ENCODE measurements at places on chromosomes 1 and 21. TPM values are rescaled to one million over a fixed set of nuclear protein-coding genes. Genes with fewer than 3 reads are reported as not detected.

DNA sequence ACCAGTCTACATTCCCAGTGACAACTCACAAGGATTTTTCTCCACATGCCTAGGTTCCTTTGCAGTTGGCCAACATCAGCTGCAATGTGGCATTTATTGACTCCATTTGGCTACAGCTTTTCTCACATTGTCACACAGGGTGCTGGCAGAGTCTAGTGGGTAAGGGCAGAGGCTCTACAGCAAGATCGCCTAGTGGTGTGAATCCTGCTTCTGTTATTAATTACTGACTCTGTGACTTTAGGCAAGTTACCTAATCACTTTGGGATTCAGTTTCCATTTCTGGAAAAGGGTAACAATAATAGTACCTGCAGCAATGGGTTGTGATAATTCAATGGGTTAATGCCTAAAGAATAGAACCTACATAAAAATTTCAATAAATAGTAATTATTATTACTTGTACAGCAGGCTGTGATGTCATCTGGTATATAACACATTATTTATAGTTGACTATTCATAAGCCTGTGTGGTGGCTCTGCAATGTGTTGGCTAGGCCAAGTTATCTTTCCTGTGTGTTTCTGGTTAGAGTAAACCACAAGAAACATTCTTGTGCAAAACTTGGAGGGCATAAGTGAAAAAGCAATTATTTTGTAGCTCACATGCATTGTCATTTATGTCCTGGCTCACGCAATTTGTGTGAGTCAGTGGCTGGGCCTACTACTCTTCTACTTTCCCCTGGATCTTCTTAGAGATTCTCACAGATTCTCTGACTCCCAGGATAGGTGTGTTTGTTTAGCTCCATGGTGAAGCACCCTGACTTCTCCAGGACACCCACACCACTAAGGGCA lies 59.5 kb downstream of the PTGS2 start:
- H3K27ac ChIP-seq, result no peak overlapping the region
- DNase-seq, result no peak
- no peaks in the 10 kb centered on the region for H3K4me1 ChIP-seq
- no peaks in the 10 kb centered on the region for H3K36me3 ChIP-seq
- no peaks in the 10 kb centered on the region for H3K27me3 ChIP-seq

ARHGEF16 gene
- 31.0 TPM for polyA plus RNA-seq

DENND2C gene
- 0.61 TPM for polyA plus RNA-seq

- no peak for DNase-seq
- no peak overlapping the region for H3K27ac ChIP-seq
- no peak overlapping the region for H3K4me3 ChIP-seq
- peaks cover 47% of the 10 kb centered on the region for H3K36me3 ChIP-seq
- no peaks in the 10 kb centered on the region for H3K27me3 ChIP-seq
Measured at GRCh38 chr21:36223451-36223850, 66.8 kb downstream of the DOP1B start.

DNA sequence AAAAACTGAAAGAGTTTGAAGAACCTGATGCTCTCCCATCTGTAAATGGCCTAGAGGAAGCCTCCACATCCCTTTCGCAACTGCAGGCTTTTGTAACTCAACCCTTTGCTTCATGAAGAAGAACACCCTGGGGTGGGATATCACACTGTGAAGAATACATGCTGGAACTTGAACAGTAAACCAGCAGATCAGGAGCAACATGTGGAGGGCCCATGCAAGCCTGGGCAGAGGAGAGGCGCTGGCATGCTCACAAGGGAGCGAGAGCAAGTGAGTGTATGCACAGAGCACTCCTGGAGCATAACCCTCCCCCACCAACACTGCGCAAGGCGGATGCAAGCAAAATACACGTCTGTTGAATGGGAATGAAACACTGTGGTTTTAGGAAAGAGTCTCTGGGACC lies 24.6 kb upstream of the SPAG17 start:
- H3K27me3 ChIP-seq, result no peaks in the 10 kb centered on the region
- no peaks in the 10 kb centered on the region for H3K36me3 ChIP-seq
- H3K4me3 ChIP-seq, result no peak overlapping the region
- H3K27ac ChIP-seq, result no peak overlapping the region
- no peaks in the 10 kb centered on the region for H3K4me1 ChIP-seq
- DNase-seq, result no peak

DNA sequence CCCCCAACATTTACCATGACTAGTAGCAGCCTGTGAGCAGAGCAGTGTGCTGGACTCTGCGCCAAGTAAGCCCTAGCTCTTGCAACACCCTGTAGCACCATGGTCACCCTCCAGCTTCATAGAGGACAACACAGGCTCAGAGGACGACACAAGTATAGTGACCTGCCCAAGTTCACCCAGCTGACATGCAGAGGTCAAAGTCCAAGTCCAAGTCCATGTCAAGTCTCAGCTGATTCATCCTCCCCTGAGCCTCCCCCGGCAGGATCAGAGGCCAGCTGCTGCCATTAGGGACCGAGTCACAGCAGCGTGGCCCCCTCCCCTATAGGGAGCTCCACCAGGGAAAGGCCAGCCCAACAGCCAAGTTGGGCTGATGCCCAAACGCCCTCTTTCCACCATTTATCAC lies 15.9 kb downstream of the SDC3 start:
- H3K36me3 ChIP-seq, result no peaks in the 10 kb centered on the region
- H3K4me1 ChIP-seq, result no peaks in the 10 kb centered on the region
- H3K27ac ChIP-seq, result no peak overlapping the region
- no peak overlapping the region for H3K4me3 ChIP-seq
- no peaks in the 10 kb centered on the region for H3K27me3 ChIP-seq
- DNase-seq, result peak; percentile 41

GRCh38 chr1:203459671-203460201 lies 15.9 kb upstream of the PRELP start:
- H3K27ac ChIP-seq, result no peak overlapping the region
- H3K36me3 ChIP-seq, result no peaks in the 10 kb centered on the region
- H3K4me1 ChIP-seq, result no peaks in the 10 kb centered on the region
- H3K27me3 ChIP-seq, result no peaks in the 10 kb centered on the region
- DNase-seq, result no peak

KIAA1614 gene
- not detected for polyA plus RNA-seq

SH2D1B gene
- polyA plus RNA-seq, result 1.5 TPM

- H3K4me3 ChIP-seq, result no peak overlapping the region
- H3K27ac ChIP-seq, result no peak overlapping the region
- no peaks in the 10 kb centered on the region for H3K27me3 ChIP-seq
- H3K36me3 ChIP-seq, result no peaks in the 10 kb centered on the region
- DNase-seq, result no peak
Measured at GRCh38 chr1:47521034-47521881, 83.4 kb downstream of the FOXD2 start.

DNA sequence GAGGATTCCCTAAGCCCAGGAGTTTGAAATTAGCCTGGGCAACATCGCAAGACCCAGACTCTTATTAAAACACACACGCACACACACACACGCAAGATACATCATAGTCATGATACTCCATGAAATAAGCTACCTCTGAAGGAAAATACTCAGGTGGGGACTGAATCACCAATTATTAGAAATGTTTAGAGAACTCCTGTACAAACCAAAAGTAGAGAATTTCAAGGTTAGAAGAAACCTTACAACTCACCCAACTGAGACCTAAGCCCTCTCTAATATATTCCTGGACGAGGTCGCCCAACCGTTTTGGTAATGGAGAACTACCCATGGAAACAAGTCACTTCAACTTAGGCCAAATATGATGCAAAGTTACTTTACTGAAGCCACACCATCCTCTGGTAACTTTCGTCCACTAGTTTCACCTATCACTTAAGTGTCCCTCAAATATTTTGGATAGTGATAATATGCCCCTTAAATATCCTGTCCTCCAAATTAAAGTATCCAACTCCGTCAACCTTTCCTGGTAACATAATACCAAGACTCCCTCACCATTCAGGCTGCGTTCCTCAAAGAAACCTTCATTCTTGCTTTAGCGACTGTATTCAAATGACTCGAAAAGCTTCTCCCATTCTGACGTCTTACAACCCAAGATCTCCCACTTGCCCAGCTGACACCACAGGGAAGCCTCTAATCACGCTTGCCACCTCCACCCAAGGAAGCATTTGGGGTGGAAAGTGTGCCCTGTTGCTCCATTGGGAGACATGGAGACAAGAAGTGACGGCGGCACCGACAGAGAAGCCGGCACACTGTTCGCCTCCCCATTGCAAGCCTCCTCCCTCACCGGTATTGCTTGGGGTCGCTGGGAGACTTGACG lies 856 bp downstream of the NRDC start:
- H3K4me3 ChIP-seq, result peak overlapping the region; percentile 74
- peaks cover 26% of the 10 kb centered on the region for H3K4me1 ChIP-seq
- H3K27me3 ChIP-seq, result no peaks in the 10 kb centered on the region

DNA sequence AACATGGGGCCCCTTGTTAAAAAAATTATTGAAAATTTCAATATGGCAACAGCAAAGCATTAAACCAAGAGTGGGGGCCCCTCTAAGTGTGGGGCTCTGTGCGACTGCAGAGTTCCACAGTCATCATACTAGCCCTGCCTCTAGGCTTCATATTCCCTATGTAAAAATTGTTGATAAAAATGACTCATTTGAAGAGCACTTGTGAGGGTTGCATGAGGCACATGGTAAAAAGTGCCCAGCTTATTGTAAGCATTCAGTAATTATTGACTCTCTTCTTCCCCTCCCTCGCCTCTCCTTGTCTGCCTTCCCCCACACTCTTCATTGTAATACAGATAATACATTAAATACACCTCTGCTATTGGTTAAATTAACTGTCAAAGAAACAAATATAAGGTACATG lies 86.7 kb upstream of the PTBP2 start:
- no peaks in the 10 kb centered on the region for H3K36me3 ChIP-seq
- H3K4me3 ChIP-seq, result no peak overlapping the region
- DNase-seq, result no peak
- no peak overlapping the region for H3K27ac ChIP-seq

- peaks cover 4% of the 10 kb centered on the region for H3K27me3 ChIP-seq
- no peaks in the 10 kb centered on the region for H3K36me3 ChIP-seq
- peaks cover 4% of the 10 kb centered on the region for H3K4me1 ChIP-seq
- DNase-seq, result peak; percentile 39
- peak within 1 kb of the TSS; percentile 40 for H3K4me3 ChIP-seq
Measured at GRCh38 chr1:86156566-86157455, at the start of gene COL24A1. COL24A1 (minus strand) TSS chr1:86156772; CDS start chr1:86156396, 376 bp downstream.

GRCh38 chr21:16534408-16535101 lies 804.8 kb downstream of the USP25 start:
- no peaks in the 10 kb centered on the region for H3K4me1 ChIP-seq
- H3K27ac ChIP-seq, result no peak overlapping the region
- no peaks in the 10 kb centered on the region for H3K36me3 ChIP-seq
- DNase-seq, result no peak
- H3K4me3 ChIP-seq, result no peak overlapping the region
- H3K27me3 ChIP-seq, result no peaks in the 10 kb centered on the region

TLR5 gene
- 1.8 TPM for polyA plus RNA-seq

DNA sequence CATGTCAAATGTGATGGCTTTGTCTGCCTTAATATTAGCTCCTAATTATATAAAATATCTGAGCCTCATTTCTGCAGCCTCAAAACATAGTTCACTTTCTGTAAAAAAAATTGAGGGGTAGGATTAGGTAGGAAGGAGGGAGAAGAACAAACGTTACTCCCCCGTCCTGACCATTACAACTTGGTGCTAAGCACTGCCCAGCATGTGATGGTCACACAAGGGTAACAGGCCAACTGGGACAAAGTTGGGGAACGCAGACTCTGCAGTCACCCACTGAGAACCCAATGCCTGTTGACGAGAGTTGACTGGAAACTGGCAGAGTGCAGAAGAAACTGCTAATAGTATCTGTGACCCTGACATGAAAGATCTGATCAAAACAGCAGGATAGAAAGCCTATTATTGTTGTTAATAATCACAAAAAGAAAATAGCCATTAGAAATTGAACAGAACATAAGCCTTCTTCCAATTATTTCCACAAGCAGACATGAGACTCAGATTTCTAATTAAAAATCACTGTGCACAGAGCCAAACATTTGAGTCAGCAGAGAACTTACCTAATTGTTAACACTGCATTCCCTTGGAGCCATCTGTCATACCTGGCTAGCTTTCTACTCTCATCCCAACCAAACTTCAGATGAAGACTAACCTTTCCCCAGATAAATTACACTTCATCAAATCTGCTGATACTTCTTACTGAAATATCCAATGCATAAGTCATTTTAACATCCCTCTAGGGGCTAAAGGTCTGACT lies 5.5 kb downstream of the SORT1 start:
- no peaks in the 10 kb centered on the region for H3K36me3 ChIP-seq
- H3K4me3 ChIP-seq, result no peak overlapping the region
- no peak for DNase-seq
- H3K27ac ChIP-seq, result peak overlapping the region; percentile 80
- no peaks in the 10 kb centered on the region for H3K27me3 ChIP-seq
- H3K4me1 ChIP-seq, result peaks cover 33% of the 10 kb centered on the region

DNA sequence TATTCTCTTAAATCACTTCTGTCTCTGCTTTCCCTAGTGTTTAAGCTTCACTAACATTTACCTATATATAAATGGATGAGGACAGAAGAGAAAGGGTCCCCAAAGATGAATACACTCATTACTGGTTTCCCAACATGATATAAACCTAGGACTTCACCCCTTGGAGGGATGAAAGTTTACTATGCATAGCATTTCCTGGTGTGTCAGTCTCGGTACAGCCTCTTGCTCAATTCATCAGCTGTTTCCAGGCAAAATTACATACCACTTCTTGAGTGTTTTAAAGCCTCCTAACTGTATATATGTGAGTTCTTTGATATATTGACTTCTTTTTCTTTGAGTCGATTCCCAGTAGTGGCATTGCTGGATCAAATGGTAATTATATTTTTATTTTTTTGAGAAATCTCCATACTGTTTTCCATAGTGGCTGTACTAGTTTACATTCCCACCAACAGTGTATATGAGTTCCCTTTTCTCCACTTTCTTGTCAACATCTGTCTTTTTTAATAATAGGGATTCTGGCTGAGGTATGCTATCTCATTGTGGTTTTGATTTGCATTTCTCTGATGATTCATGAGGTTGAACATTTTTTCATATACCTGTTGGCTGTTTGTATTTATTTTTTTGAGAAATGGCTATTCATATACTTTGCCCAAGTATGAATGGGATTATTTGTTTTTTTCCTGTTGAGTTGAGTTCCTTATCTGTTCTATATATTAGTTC lies 259.3 kb upstream of the CACYBP start:
- no peaks in the 10 kb centered on the region for H3K36me3 ChIP-seq
- H3K27ac ChIP-seq, result peak overlapping the region; percentile 53
- H3K4me1 ChIP-seq, result no peaks in the 10 kb centered on the region
- no peak overlapping the region for H3K4me3 ChIP-seq
- peak; percentile 62 for DNase-seq

- no peak overlapping the region for H3K27ac ChIP-seq
- no peaks in the 10 kb centered on the region for H3K4me1 ChIP-seq
- H3K4me3 ChIP-seq, result no peak overlapping the region
- no peaks in the 10 kb centered on the region for H3K27me3 ChIP-seq
Measured at GRCh38 chr21:36471254-36471723, 8.6 kb downstream of the CLDN14 start.

RNU5D-1 gene
- not detected for polyA plus RNA-seq

DNA sequence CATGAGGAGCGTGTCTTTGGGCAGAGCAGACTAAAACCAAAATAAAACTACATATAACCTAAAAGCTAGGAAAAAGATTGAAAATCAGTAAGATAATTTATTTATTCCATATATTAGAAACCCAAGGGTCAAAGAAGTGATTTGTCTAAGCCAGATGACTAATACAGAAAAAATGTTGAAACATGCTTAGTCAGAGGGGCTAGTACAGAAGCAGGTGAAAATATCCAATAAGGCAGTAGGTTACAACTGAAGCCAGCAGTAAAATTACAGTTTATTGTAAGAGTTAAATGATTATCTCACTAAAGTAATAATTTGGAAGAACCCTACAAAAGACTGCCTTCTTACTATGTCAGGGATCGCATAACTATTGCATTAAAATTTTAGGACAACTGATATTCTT lies 1190.9 kb upstream of the PRMT6 start:
- no peaks in the 10 kb centered on the region for H3K4me1 ChIP-seq
- no peaks in the 10 kb centered on the region for H3K27me3 ChIP-seq
- H3K4me3 ChIP-seq, result no peak overlapping the region
- H3K36me3 ChIP-seq, result no peaks in the 10 kb centered on the region
- no peak overlapping the region for H3K27ac ChIP-seq

All from small intestine (tissue), 16 donors.